ENCODE measurements at places on chromosomes 16 and 17.

DNA sequence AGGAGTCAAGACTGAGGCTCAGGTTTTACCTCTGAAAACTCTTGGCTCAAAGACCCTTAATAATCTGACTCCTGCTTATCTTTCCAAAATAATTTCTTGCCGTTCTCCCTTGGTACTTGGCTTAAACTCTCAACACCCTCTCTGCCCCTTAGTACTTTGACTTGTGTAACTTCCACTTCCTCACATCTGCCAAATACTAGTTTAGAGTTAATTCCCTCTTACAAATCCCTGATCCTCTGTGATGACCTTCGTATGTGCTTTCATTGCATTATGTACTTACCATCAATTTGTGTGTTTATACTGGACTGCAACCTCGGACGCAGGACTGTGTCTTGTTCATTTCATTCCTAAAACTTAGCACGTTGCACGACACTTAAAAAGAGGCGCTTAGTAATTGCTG, 35.2 kb downstream of the ZNF207 start:
- H3K36me3 ChIP-seq: peaks cover 4% of the 10 kb centered on the region
- H3K27ac ChIP-seq: no peak overlapping the region
- DNase-seq: no peak
- peaks cover 2% of the 10 kb centered on the region for H3K27me3 ChIP-seq
- H3K4me1 ChIP-seq: peaks cover 2% of the 10 kb centered on the region
- no peak overlapping the region for H3K4me3 ChIP-seq

GRCh38 chr16:64144617-64145016, 977.2 kb downstream of the CDH11 start:
- no peaks in the 10 kb centered on the region for H3K4me1 ChIP-seq
- no peaks in the 10 kb centered on the region for H3K27me3 ChIP-seq
- H3K36me3 ChIP-seq: no peaks in the 10 kb centered on the region
- no peak overlapping the region for H3K4me3 ChIP-seq
- H3K27ac ChIP-seq: no peak overlapping the region

GRCh38 chr17:78340183-78340955, 19.5 kb downstream of the SOCS3 start:
- DNase-seq: no peak
- no peaks in the 10 kb centered on the region for H3K36me3 ChIP-seq
- peak overlapping the region; percentile 69 for H3K4me3 ChIP-seq
- peak overlapping the region; percentile 76 for H3K27ac ChIP-seq
- peaks cover 4% of the 10 kb centered on the region for H3K27me3 ChIP-seq
- H3K4me1 ChIP-seq: peaks cover 26% of the 10 kb centered on the region

GRCh38 chr17:37440424-37440823, 33.7 kb downstream of the TADA2A start:
- no peak overlapping the region for H3K27ac ChIP-seq
- H3K27me3 ChIP-seq: no peaks in the 10 kb centered on the region
- peaks cover 10% of the 10 kb centered on the region for H3K36me3 ChIP-seq
- no peak overlapping the region for H3K4me3 ChIP-seq

- DNase-seq: no peak
- H3K4me1 ChIP-seq: peaks cover 3% of the 10 kb centered on the region
- peak overlapping the region; percentile 56 for H3K4me3 ChIP-seq
- H3K36me3 ChIP-seq: no peaks in the 10 kb centered on the region
- H3K27me3 ChIP-seq: peaks cover 8% of the 10 kb centered on the region
These were observed 70.8 kb upstream of the TNRC6C start for GRCh38 chr17:77887464-77888241.

DNA sequence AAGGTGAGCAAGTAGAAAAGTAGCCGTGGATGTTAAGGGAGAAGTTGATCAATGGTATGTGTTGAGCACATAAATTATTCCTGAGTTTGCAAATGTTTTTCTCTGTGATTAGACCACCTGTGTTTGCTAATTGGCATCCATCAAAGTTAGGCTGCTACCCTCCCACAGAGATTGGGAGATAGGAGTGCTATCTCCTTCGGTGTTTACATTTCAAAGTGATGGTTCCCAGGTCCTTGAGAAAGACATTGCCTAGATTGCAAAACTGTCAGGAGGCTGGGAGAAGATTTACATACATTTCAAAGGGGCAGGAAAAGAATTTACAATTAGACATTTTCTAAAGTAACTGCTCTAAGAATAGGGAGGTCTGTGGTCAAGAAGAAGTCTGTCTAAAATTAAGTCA, 54.3 kb upstream of the CNTNAP4 start:
- H3K36me3 ChIP-seq: no peaks in the 10 kb centered on the region
- no peak overlapping the region for H3K27ac ChIP-seq
- no peak for DNase-seq
- no peak overlapping the region for H3K4me3 ChIP-seq

Data from endothelial cell (in vitro differentiated cells).